Activated T-cell treated with anti-CD3 and anti-CD28 coated beads for 48 hours (primary cell): ENCODE measurements at places on chromosomes 2 and 18.

DNA sequence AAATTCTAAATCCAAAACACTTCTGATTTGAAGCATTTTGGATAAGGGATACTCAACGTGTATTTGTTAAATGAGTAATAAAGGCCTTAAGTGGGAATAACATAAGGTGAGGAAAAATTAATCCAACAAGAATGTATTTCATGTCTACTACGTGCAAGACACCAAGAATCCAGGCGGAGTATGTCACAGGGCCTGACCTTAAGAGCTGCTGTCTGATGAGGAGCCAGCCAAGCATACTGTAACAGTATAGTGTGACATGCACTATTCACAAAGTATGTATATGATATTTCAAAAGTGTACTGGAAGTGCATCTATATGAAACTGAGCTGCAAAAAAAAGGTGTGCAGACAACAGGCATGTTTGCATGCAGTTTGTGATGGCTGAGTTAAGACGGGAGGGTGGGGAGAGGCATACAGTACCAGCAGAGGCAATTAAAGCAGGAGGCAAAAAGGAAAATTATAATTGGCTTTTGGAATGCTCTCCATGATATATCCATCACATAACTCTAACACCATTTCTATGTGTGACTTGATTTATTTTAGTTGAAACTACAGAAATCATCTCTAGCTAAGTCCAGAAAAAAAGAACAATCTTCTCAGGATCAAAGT is 18.2 kb downstream of the IWS1 start:
- no peak for DNase-seq

DNA sequence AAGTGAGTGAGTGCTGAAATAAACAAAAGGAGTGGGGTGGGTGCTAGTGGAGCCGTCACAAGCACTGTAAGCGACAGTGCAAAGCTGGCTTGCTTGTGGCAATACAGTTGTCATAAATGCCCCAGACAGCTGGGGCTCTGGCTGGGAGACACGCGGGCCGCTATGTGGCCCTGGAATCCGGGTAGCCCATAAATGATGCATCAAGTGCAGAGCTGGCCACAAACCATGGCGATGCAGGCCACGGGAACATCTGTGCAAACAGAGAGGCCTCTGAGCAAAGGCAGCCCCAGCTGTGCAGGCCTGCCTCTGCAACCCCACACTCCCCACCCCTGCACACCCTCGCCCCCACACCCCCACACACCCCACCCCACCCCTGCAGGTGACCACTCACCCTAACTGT is 349.2 kb upstream of the ID2 start:
- no peak for DNase-seq

DNA sequence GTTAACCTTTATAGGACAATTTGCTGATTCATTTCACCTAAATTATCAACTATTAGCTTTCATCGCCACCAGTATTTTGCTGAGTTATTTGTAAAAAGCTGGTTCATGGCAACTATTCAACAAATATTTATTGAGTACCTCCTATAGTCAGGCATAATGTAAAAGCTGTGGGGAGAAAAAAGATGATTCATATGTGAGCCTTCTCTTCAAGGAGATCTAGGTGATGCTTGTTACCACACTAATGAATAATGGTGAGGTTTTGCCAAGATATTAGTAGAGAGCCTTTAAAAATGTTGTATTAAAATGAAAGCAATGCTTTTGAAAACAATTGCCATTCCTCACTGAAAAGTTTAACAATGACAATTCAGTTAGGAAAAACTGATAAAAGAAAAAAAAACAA is 187.8 kb downstream of the ANKRD44 start:
- no peak for DNase-seq

- no peak for DNase-seq
Measured at GRCh38 chr2:190545555-190546385, 11.2 kb upstream of the NEMP2 start.

- no peak for DNase-seq
Measured at GRCh38 chr18:2970344-2970743, 42.6 kb downstream of the LPIN2 start.

DNA sequence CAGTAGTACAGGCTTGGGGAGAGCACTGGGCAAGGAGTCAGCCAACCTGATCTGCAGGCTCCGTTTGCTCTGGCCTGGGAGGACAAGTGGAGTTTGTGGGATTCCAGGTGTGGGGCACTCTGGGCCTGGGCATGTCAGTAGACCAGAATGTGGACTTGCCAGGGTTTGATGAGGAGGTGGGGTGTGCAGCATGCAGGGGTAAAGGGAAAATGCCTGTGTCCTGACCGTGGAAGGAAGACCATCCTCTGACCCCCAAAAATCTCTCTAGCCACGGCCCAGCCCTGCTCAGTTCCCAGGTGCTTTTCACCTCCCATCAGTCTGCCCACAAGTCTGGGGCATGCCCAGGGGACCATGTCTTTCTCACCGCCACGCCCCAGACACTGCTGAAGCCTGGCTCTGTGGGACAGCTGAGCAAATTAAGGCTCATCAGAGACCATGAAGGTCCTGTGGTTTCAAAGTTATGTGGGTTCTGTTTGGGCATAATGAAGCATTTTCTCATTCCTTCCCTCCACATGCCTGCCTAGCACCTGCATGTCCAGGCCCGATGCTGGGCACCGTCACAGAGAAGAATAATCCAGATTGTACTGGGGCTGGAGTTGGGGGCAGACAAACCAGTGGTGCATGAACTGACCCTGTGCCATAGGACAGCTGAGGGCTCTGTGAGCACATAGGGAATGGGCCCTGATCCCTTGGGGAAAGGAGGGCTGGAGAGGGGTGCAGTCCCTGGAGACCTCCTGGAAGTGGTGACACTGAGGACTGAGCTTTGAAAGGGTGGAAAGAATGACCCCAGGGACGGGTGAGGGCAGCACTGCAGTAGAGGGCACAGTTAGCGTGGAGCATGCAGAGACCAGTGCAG is 6.5 kb upstream of the KCNF1 start:
- no peak for DNase-seq

DNA sequence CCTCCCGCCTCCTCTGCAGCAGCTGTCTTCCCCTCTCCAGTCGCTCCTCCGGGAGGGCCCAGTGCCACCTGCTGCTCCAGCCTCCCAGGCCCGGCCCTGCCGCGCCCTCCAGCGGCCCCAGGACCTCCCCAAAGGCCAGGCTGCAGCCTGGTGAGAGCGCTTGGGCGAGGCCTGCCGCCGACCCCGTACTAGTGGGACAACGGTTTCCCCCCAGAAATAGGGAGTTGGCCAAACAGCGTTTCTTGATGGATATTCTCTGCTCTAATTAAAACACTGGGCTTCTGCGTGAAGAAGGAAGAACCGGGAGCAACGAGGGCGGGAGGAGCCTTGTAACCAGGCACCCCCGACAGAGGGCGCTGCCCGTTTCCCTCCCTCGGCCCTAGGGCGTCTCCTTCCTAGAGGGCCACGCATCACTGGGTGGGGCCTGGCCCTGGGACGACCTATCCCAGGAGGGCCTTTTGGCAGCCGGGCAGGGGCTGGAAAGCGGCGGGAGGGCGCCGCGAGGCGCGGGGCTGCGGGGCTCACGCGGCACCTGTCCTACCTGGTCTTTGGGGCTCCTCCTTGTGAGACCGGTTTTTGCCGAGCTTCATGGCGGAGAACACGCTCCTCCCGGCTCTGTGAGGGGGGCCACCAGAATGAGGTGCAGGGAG is 25.4 kb upstream of the OTOF start:
- DNase-seq, result peak; percentile 84

GRCh38 chr18:50161597-50162205 is 33.2 kb downstream of the MYO5B start:
- no peak for DNase-seq
